NCI-H526 (cell line): ENCODE measurements at places on chromosomes 5 and 9.

GRCh38 chr5:154829589-154830218, 20.7 kb downstream of the FAXDC2 start:
- no peak for DNase-seq

DNA sequence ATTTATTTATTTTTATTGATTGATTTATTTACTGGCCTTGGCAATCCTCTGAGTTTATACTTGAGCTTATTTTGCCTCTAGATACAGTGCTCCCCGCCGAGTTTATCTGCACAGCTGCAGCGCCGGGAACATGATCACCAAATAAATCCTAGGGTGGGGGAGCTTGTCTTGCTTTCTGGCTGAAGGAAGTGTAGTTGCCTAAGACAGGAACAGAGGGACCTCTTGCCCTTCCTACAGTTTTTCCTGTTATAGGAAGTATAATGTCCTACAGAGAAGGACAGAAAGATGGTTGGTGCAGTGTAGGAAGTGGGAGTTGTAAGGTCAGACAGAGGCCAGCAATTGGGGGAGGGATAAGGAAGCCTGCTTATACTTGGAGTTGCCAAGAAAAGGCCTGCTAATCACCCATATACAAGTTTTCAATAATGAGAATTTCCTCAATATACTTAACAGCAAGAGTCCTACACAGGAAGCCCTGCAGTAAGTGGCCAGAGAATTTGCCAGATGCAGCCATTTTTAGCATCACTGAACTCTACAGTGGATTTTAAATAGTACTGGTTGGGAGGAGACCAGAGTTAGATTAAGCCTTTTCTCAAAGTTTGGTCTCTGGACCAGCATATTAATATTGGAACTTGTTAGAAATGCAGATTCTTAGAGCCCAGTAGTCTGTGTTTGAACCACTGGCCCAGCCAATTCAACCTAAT, 7.7 kb downstream of the AOPEP start:
- no peak for DNase-seq

DNA sequence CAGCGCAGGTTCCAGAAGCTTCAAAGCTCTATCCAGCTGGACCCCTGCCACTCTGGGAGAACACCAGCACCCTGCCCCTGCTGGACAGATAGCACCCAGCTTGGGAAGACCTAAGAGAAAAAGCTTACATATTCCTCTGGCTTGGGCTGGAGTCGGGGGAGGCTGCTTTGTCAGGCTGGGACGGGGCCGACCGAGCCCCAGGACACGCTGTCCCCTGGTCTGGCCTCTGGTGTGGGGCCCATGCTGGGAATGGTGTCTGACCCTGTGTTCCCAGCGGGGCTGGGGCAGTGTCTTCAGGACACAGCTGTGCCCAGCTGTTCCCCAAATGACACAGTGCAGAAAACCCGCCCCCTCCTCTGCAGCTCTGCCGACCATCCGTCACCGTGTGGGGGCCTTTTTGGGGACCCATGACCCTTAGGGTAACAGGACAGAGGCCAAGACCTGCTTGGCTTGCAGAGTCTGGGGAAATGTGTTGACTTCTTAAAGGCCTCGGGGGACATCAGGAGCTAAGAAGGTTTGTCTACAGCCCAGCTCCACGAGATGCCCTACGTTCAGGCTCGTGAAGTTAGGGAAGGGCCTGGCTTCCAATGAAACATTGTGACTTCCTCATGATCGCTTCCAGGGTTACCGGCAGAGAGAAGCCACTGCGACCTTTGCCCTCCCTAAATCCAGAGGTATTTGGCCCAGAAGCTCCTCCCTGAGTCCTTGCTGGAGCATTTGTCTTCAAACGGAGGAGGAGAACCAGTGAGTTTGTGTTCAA, 20.4 kb upstream of the SLC2A6 start:
- DNase-seq = no peak

- DNase-seq = no peak
Measured at GRCh38 chr5:143188692-143189091, 214.8 kb downstream of the NR3C1 start.

DNA sequence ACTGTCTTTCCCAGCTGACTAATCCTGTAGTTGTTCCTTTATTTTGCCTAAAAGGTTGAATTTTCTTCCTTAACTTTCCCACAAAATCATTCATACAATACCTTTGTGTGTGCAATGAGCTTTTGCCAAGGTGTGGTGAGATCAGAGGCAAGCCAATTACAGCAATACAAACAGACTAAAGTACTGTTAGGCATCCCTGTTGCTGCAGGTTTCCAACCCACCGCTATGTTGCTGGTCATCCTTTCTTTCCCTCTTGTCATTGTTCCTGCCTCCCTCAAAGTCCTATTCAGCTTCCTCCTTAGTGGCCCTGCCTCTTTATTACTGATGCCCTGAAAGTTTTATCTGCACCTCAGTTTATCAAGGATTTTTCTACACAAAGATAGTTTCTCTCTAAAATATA, 22.1 kb downstream of the ITGA2 start:
- DNase-seq = no peak

DNA sequence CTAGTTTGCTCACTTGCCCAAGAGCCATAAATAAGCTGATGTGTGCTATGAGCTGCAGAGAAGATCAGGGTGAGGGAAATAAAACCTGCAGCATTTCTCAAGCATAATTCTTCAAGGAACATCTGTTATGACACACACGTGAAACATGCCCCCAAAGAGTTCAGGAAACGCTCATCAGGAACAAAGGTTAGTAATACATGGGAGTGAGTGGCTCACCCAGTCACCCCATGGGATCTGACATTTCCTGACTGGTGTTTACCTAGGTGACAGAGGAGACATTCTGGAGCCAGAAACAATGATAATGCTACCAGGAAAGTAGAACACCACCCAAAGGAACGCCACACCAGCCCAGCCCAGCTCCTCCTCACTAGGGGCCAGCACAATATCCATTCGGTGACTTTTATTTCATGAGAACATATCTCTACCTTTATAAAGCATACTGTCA, 66.0 kb downstream of the FRMD3 start:
- no peak for DNase-seq

GRCh38 chr5:74063821-74064220, 437.8 kb downstream of the ARHGEF28 start:
- DNase-seq = no peak

DNA sequence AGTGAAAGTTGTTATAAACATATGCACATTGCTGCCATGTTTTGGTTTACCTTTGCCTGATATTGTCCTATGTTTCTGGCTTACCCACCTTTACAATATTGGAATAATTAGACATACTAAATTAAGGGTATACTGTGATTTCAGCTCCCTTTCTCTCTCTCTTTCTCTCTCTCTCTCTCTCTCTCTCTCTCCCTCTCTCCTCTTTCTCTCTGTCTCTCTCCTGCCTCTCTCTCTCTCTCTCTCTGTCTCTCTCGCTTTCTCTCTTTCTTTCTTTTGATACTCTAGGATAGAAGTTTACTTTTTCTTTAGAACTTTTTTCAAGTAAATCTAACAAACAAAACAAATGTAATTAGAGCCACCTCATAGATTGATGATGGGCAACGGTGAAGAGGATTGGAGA, 239.6 kb downstream of the TMEM161B start:
- DNase-seq = no peak
